ENCODE measurements at places on chromosomes 13 and 19. TPM values are rescaled to one million over a fixed set of nuclear protein-coding genes. Genes with fewer than 3 reads are reported as not detected.

Gene ZNF835
- not detected for total RNA-seq

Gene ZNF534
- not detected for total RNA-seq

Gene NLRP11
- under 0.01 TPM for total RNA-seq

Gene LONP1
- total RNA-seq, result 71.9 TPM

Gene PSG1
- total RNA-seq, result 0.48 TPM

Gene LIPE
- 5.6 TPM for total RNA-seq

Gene WDR88
- total RNA-seq, result not detected

Gene SRRM5
- total RNA-seq, result 0.10 TPM

Gene ZNF527
- 3.5 TPM for total RNA-seq

Gene ZFR2
- total RNA-seq, result not detected

Gene KLHL1
- total RNA-seq, result not detected

Gene SSC5D
- 0.57 TPM for total RNA-seq

Gene CLDN10
- total RNA-seq, result not detected

Gene KLK8
- not detected for total RNA-seq

Gene IL4I1
- 2.6 TPM for total RNA-seq

Gene FLT1
- 147 TPM for total RNA-seq

Gene KRI1
- total RNA-seq, result 5.9 TPM

Gene SMIM7
- total RNA-seq, result 55.5 TPM

Gene LYPD3
- total RNA-seq, result under 0.01 TPM

Measured in vein endothelial cell (primary cell).